ENCODE measurements at places on chromosomes 3 and 15.

DNA sequence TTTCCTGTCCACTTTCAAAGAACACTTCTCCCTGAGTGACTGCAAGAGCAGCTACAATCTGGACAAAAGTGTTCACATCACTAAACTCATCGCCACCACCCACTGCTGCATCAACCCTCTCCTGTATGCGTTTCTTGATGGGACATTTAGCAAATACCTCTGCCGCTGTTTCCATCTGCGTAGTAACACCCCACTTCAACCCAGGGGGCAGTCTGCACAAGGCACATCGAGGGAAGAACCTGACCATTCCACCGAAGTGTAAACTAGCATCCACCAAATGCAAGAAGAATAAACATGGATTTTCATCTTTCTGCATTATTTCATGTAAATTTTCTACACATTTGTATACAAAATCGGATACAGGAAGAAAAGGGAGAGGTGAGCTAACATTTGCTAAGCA, 1.8 kb downstream of the CCRL2 start:
- DNase-seq, result no peak

GRCh38 chr15:68348081-68348480, 70.5 kb downstream of the FEM1B start:
- DNase-seq, result no peak

DNA sequence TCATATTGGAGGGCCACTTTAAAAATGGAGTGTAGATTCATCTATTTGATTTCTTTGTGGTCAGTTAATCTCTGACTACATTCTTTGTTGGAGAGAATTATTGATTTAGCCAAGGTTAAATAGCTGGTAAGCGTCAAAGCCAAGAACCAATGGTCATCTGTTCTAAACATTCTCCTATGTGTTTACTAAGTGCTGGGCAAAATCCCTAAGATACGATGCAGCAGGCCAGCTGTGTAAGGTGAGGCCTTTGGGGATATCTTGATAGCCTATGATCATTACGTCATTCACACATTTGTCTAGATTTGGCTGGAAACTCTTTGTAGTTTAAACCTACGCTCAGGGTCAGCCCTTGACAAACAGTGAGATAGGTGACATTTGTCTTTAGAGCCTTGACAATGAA, 236.2 kb downstream of the NR1D2 start:
- DNase-seq, result no peak

GRCh38 chr15:32691689-32692038, 26.1 kb upstream of the GREM1 start:
- DNase-seq, result no peak

- DNase-seq, result peak; percentile 66
Observed at GRCh38 chr15:75646944-75647364, 758 bp upstream of the SNX33 start.

- DNase-seq, result peak; percentile 18
Observed at GRCh38 chr15:63896336-63897115, 62.8 kb upstream of the HERC1 start.

- DNase-seq, result no peak
Observed at GRCh38 chr3:40055956-40056355, 246.5 kb downstream of the MYRIP start.

GRCh38 chr3:144586382-144586781, 614.8 kb downstream of the DIPK2A start:
- no peak for DNase-seq

GRCh38 chr3:27670619-27671018, 51.5 kb downstream of the EOMES start:
- DNase-seq, result no peak

DNA sequence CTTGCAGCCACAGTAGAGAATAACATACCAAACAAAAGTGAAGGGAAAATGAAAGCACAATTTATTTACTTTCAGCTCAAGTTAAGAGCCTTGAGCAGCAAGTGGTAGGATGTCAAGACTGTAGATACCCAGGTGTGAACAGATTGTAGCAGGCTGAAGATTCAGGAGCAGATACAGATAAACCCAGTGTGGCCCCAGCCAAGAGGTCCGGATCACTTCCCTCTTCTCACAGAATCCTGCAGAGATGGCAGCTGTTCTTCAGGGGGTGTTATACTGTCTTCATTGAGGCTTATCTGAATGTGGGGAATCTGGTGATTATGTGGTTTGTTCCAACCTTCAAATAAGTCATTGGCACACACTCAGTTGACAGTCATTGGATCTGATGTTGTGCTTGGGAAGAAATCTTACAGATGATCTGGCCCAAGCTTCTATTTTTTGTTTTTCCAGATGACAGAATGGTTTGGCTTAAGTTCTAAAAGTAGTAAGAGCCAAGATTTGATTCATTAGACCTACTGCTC, 2.2 kb downstream of the STARD9 start:
- DNase-seq, result no peak
